ENCODE measurements at places on chromosomes 3 and 15.

- DNase-seq = no peak
Observed at GRCh38 chr15:25847051-25847450, 16.1 kb downstream of the ATP10A start.

DNA sequence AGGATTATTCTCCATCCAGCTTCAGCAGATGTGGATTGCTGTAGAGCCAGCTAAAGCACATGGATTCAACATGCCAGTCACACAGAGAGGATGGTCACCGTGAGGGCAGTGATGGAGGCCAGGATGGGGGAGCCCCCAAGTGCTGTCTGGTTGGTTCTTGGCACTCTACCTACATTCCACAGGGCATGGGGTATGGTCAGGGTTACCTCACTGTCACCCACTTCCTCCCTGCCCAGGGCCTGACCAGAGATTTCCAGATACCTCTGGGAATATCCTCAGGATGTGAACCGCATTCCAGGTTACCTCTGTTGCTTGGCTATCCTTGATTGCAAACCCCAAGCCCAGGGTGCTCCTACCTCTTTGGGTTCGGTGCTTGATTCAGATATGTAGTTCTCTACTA, 147.3 kb upstream of the TRIM42 start:
- DNase-seq = no peak

DNA sequence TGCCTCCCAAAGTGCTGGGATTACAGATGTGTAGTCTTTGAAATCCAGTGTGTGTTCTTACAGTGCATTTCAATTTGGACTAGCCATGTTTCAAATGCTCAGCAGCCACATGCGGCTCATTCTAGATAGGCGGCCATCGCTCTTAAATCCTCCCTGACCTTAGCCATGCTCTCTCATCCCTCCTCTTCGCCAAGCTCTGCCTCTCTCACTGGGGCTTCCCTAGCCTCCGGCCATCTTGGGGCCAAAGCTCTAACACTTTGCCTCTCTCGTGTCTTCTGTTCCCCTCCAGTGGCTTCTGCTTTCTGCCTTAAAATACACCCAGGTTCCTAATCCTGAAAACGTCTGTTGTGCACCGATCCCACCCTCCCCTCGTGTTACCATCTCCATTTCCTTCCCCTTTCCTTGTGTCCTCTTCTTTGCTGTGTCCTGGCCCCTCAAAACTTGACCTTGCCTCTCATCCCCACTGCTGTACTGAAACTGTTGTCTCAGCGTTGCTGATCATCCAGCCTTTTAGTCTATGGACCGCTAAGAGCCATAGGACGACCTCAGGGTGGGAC, 1.4 kb upstream of the GHRL start:
- DNase-seq = no peak

DNA sequence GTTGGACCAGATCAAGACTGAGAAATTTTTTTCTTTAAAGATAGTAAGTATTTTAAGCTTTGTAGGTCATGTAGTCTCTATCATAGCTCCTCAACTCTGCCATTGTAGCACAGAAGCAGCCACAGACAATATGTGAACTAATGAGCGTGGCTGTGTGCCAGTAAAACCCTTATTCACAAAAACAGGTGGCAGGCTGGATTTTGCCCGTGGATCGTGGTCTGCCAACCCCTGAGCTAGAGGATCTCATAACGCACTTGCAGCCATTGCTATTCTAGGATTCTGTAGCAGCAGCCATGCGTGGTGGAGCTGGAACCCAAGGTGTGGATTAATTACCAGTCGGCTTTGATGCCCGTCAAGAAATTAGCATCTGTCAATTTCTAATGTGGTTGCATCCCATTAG, 68.7 kb upstream of the PLXNA1 start:
- peak; percentile 93 for DNase-seq

- DNase-seq = no peak
Observed at GRCh38 chr15:98025237-98025636, 64.7 kb downstream of the ARRDC4 start.

Data from NCI-H1105 treated with DMSO at 0.1 percent for 48 hours (cell line).